Vagina (tissue), 2 donors: ENCODE measurements at places on chromosomes 4 and X.

GRCh38 chrX:45527834-45528233, 327.2 kb upstream of the DIPK2B start:
- no peak for DNase-seq
- no peaks in the 10 kb centered on the region for H3K27me3 ChIP-seq
- H3K27ac ChIP-seq = no peak overlapping the region

DNA sequence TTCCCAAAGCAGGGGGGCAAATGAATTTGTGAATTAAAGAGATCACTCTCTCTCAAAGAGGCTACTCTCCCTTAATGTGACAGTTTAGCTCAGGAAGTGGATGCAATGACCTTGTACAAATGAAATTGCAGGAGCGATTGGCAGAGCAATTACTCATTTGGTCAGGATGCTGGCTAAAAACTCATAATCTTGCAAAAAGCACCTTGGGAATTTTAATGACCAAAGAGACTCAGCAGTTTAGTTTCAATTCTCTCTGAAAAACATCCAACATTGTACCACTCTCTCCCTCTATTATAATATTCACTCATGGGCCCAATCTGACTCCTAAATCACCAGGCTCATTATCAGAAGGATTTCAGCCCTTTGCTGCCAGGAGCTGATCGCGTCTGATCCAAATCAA, 26.1 kb downstream of the PDGFC start:
- H3K4me3 ChIP-seq = no peak overlapping the region
- H3K27ac ChIP-seq = peak overlapping the region; percentile 45
- H3K36me3 ChIP-seq = no peaks in the 10 kb centered on the region

DNA sequence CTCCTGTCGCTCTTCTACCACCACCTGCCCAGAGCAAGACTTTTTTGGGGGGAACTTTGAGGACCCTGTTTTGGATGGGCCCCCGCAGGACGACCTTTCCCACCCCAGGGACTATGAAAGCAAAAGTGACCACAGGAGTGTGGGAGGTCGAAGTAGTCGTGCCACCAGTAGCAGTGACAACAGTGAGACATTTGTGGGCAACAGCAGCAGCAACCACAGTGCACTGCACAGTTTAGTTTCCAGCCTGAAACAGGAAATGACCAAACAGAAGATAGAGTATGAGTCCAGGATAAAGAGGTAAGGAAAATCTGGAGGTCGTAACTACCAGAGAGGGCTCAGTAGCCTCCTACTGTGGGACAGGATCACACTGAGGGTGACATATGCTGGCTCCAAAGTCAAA, 364.5 kb downstream of the MAPK10 start:
- no peak overlapping the region for H3K27ac ChIP-seq
- H3K4me1 ChIP-seq = no peaks in the 10 kb centered on the region
- no peak overlapping the region for H3K4me3 ChIP-seq
- no peaks in the 10 kb centered on the region for H3K36me3 ChIP-seq

- H3K4me1 ChIP-seq = peaks cover 4% of the 10 kb centered on the region
- no peaks in the 10 kb centered on the region for H3K27me3 ChIP-seq
- no peak for DNase-seq
- H3K27ac ChIP-seq = no peak overlapping the region
Observed at GRCh38 chr4:146442801-146443200, 78.9 kb downstream of the SLC10A7 start.

DNA sequence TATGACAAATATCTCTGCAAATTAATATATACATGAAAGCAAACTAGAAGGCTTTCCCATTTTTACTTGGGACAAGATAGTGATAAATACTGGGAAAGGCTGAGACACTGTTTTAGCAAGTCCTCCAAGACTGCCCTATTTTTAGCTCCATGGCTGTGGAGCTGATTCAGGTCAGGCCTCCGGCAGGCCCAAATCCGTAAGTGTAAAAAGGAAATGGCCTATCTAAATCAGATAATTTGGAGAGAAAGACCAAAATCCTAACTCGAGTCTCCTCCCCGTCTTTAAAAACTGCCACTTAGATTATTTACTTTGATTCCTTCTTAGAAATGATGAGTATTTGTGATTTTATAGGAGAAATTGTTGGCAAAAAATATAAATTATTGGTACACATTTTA, 2.9 kb downstream of the OTUD4 start:
- peaks cover 37% of the 10 kb centered on the region for H3K4me1 ChIP-seq
- H3K36me3 ChIP-seq = no peaks in the 10 kb centered on the region
- H3K27ac ChIP-seq = peak overlapping the region; percentile 99
- no peak for DNase-seq
- H3K4me3 ChIP-seq = no peak overlapping the region
- H3K27me3 ChIP-seq = no peaks in the 10 kb centered on the region

- peak overlapping the region; percentile 30 for H3K4me3 ChIP-seq
- H3K27ac ChIP-seq = no peak overlapping the region
- H3K4me1 ChIP-seq = peaks cover 26% of the 10 kb centered on the region
- H3K27me3 ChIP-seq = no peaks in the 10 kb centered on the region
Observed at GRCh38 chr4:92305878-92306520, 2.2 kb downstream of the GRID2 start.

DNA sequence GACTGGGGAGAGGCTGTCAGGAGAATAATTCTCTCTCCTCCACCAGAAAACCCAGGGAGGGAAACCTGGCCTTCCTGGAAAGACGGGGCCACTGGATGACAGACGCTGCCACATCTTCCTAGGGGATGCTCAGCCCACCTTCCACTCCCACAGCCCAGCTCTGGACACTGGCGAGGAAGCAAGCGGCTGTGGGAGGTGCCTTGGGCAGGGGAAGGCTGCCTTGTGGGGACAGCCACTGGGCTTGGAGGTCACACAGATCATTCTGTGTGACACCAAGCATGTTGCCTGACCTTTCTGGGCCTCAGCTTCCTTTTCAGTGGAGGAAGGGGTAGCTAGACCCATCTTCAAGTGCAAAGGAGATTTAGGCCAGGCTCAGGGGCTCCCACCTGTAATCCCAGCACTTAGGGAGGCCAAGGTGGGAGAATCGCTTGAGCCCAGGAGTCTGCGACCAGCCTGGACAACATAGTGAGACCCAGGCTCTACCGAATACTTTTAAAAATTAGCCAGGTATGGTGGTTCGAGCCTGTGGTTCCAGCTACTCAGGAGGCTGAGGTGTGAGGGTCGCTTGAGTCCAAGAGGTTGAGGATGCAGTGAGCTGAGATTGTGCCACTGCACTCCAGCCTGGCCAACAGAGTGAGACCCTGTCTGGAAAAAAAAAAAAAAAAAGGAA, 9.8 kb upstream of the MSX1 start:
- DNase-seq = no peak
- no peaks in the 10 kb centered on the region for H3K36me3 ChIP-seq
- H3K27ac ChIP-seq = no peak overlapping the region
- H3K27me3 ChIP-seq = no peaks in the 10 kb centered on the region
- H3K4me3 ChIP-seq = no peak overlapping the region

- no peak overlapping the region for H3K4me3 ChIP-seq
- H3K36me3 ChIP-seq = no peaks in the 10 kb centered on the region
- no peaks in the 10 kb centered on the region for H3K27me3 ChIP-seq
- DNase-seq = no peak
- no peaks in the 10 kb centered on the region for H3K4me1 ChIP-seq
Observed at GRCh38 chr4:114698231-114698630, 99.6 kb downstream of the UGT8 start.

DNA sequence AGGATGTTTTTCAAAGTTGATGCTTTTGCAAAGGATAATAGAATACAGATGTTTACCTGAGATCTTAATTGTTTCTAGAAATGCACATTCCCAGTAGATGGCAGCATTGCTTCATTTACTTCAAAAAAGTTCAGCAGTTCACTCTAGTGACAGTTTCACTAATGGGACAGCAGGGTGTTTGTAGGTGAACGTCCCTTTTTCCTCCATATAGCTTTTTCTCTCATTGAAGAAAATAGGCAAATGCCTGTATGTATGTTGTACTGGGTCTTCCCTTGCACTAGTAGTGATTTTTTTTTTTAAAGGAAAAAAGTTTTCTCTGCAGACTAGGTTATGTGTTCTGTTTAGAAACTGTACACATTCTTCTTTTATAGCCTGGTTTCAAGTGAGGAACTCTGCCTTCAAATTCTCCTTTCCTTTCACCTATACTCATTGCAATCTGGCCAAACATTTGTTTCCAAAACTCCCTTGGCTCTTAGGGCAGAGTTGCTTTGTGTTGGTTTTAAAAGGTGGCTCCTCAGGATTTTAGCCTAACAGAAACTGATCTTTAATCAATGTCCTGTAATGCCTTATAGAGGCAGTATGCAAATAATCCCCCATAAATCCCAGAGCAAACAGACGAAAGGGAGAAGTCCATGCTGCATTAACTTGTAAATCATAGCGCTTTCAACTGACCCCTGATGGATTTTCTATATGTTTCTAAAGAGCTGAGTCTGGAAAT, 86.3 kb downstream of the EGF start:
- no peaks in the 10 kb centered on the region for H3K36me3 ChIP-seq
- no peak for DNase-seq
- H3K27me3 ChIP-seq = no peaks in the 10 kb centered on the region
- peaks cover 3% of the 10 kb centered on the region for H3K4me1 ChIP-seq

DNA sequence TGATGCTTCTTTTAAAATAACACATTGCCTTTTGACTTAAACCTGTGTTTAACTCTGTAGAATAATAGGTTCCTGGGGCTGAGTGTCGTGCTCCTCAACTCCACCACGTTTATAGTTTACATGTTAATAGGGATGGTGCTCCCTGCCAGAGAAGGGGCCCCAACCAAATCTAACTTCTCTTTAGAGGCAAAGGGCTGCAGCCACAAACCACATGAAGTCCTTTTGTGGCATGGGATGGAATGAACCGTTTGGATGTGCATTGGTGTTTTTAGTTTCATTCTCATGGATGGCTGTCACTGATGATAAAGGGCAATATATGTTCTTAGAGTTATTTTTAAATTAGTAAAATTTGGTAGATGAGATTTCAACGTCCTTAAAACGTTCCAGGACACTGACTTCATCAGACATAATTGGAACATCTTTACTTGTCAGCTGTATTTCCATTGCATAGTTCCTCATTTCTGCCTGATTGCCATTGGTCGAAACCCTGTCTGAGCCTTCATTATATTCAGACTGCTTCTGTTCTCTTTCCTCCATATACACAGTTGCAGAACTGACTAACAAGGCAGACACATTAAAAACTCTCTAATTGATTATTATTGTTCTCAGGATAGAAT, 60.4 kb upstream of the HPF1 start:
- no peaks in the 10 kb centered on the region for H3K36me3 ChIP-seq
- no peak overlapping the region for H3K4me3 ChIP-seq
